ENCODE measurements at places on chromosomes 1 and 21.
A peak's percentile ranks its signal among the peaks of the same experiment; 100 is the strongest.

DNA sequence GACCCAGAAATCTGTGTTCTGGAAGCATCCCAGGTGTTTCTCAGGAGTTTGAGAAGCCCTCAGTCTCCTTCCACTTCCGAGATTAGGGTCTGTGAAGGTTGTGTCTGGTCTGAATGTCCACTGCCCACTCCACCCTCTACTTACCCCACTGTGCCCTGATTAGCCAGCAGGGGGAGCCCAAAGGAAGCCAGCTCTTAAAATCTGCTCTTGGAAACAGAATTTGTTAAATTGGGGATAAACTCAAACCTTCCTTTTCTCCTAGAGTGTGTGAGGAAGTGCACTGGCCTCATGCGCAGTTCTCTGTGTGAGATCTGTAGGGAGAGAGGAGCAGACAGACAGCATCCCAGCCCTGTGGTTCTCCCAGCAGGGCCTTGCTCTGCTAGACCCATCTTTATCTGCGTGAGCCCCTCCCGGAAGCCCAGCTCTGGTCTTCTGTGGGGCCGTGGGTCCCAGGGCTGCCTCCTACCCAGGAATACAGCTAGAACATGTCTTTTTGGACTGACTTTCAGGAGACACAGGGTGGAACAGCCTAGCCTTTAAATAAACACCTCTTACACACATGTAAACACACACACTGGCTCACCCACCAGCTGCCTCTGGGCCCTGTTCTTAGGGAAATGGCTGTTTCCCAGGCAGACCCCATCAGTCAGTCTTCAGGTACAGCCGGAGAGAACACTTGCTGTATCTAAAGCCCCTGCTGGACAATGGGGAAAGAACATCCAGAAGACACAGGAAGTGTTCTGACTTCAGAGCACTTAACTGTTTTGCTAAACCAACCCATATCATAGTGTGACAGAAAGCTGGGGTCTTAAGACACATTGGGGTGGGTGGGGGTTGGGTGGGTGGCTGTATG, 52.2 kb downstream of the SMYD2 start:
- DNase-seq: peak; percentile 57

DNA sequence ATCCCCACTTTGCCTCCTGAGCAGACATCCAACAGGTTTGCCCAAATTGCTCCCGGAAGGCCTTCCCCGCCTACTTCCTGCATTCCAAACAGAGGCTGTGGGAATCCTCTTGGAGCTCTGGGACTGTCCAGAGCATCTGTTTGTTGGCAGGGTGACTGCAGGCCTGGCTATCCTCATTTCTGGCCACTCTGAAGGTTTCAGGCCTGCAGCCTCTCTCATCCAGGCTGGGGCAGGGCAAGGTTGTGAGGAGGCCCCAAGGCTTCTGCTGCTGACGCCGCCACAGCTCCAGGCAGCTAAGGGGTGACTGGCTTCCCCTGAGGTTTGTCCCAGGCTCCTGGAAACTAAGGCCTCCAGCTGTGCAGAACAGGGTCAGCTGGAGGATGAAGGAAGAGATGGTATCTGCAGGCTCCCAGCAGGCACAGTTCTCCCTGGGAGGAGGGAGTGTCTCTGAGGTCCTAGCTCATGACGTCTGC, 11.3 kb downstream of the CDK18 start:
- no peak for DNase-seq

DNA sequence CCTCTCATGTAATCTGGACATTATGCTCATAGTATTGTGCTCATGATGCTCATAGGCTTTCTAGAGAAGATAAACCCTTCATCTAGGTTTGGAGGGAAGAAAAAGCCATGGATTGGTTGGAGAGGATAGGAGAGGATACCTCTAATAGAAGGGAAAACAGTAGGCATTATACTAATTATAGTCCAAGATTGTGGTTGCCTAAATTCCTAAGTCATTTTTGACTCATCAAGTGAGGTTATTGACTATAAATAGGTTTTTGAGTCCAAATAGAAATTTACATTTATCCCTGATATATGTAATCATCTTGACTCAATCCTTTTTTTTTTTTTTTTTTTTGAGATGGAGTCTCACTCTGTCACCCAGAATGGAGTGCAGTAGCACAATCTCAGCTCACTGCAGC, 5.0 kb downstream of the SYT11 start:
- no peak for DNase-seq

DNA sequence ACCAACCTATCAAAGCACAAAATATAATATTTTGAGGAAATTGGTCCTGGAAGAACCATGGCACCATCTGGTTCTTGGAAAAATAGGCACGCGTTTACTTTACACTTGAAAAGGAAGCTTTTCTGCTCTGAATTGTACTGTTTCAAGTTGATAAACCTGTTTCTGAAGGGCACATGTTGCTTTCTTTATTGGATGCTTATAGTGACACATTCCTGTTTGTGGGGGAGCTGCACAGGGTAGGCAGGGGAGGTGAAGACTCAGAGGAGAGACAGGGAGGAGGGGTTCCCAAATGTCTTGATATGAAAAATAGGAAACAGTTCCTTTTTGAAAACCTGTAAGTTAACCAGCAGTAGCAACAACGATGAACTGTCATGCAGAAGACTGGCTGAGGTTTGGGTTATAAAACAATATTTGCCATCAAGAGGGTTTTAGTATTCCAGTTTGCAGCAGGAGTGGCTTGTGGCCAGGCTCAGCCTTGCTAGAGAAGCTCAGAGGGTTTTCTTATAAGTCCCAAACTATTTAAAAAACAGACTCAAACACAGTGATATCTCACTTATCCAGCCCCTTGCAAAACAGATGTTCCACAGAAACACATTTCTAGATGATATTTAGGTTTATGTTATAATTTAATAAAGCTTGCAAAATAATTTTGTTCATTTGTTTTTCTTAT, 127.0 kb upstream of the MROH9 start:
- no peak for DNase-seq

DNA sequence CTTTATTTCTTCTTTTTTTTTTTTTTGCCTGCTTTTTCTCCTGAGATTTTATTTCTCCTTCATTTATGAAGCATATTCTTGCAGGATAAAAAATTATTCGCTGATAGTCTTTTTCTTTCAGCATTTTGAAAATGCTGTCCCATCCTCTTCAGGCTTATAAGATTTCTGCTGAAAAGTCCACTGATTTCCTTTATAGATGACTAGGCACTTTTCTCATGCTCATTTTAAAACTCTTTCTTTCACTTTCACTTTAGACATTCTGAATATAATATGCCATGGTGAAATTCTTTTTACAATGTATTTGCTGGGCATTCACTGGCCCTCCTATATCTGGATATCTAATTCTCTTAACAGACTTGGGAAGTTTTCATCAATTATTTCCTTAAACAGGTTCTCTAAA, 25.5 kb upstream of the GTF2B start:
- no peak for DNase-seq

- no peak for DNase-seq
These were observed 1193.7 kb upstream of the ADGRL2 start for GRCh38 chr1:80607064-80607463.

DNA sequence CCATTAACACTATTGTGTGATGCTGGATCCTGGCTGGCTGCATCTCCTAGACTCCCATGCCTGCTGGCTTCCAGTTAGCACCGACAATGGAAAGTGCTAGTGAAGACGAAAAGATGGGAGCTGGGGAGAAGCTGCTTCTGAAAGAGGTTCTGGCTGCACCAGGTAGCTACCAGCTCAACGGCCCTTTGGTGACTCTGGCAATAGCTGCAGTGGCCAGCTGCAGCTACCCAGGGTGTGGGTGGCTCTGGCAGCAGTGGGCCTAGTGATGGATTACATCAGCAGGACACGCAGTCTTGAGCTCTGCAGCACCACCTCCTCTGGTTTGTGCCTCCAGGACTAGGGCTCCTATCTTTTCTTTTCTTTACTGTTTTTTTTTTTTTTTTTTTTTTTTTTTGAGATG, 662.6 kb downstream of the MATN1 start:
- no peak for DNase-seq

DNA sequence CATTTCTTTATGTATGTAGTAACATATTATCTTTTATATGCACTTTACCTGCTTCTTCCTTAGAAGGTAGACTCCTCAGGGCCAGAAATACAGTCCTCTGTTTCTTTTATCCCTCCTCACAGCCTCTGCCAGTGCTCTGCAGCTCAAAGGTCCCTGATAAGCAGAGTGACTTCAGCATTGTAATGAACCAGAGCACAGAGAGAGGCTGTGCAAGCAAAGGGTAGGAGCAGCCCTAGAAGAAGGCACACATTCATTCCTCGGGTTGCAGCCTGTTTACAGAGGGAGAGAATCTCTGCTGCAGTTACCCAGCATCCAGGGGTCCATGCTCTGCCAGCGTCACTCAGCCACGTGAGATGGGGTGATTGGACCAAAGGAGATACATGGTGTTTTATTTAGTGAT, 101.1 kb downstream of the RHOU start:
- no peak for DNase-seq

DNA sequence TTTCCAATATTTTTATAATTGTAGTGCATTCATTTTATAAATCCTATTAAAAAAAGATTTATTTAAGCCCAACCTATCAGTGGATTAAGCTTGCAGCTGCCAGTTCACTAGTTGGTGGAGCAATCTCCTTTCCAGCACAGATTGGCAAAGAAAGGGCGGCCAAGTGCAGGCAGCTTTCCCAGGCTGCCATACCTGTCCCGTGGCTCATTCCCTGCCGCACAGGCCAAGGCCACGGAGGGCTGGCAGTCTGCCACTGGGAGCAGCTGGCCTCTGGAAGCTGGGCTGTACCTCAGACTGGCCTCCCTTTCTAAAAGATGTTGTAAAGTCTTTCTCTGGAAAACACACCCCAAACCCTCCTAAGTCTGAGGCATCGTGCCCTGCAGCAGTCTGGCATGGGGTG, 74.2 kb downstream of the SIM2 start:
- DNase-seq: peak; percentile 65

DNA sequence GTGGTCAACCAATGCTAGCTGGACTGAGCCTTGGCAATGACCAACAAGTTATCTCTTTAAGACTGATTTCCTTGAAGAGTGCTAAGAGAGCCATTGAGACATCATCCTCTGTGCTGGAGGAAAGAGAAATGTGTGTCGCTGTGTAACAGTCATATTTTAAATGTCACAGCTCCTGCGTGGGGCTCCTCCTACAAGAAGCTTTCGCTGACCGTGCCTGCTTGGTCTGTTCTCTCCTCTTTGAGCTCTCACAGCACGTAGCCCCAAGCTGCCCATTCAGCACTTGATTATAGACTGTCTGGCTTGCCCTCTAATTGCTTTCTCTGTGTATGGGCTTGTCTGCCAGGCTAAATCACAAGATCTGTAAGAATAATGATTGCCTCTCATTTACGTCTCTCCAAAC, 221.3 kb downstream of the FOXD2 start:
- no peak for DNase-seq

DNA sequence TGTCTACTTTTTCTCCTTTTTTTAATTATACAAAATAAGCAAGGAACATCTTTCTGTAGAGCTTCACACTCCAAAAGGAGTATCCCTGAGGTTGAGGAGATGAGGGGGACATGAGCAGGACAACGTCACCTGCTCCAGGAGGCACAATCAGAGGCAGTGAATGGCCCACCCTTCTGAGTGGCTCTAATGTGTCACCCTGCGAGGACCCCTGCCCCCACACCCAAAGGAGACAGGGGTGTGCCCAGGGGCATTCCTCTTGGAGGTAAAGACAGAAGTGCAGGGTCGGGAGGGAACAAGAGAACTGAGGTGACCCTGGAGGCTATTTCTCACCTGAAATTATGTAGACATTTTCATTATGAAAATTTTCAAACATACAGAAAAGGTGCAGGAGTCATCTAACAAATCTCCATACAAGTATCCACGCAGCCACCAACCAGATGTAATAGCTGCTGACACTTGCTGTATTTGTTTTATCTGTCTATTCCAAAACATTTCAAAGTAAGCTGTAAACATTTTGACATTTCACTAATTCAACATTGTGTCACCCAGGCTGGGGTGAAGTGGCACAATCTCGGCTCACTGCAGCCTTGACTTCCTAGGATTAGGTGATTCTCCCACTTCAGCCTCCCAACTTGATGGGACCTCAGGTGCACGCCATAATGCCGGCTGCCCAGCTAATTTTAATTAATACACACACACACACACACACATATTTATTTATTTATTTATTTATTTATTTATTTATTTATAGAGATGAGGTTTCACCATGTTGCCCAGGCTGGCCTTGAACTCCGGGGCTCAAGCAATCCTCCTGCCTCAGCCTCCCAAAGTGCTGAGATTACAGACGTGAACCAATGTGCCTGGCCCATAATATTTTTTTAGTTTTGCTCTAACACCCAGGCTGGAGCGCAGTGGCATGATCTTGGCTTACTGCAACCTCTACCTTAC, 70.7 kb downstream of the RUNX3 start:
- DNase-seq: no peak

- no peak for DNase-seq
These were observed 67.0 kb upstream of the CD1D start for GRCh38 chr1:158113759-158114127.

DNA sequence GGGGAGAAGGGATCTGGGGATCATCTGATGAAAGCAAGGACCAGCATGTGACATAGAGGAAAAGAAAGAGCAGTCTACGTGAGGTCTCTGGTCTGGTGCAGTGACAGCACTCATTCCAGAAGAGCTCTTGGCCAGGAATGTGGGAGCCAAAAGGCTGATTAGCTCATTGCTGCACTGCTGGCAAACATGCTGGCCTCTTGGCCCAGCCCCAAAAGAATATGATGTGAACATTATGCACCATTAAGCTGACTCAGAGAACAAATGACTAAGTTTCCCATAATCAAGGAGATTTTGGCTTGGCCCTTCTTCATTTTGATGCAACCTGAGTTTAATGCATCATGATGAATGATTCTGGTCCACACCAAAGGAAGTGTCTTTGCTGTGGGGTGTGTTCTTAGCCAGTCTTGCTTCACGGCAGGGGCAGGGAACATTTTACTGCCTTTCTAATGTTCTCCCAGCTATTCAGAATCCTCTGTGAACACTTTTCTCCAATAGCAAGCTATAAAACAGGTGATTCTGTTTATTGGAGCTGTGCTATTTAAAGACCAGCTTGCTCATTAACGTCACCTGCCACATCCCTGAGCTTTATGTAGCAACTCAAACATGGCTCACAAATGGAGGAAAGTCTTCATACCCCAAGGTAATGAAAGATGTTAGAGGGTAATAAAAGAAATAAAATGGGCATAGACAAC, 55.1 kb downstream of the PCBP3 start:
- DNase-seq: peak; percentile 78

DNA sequence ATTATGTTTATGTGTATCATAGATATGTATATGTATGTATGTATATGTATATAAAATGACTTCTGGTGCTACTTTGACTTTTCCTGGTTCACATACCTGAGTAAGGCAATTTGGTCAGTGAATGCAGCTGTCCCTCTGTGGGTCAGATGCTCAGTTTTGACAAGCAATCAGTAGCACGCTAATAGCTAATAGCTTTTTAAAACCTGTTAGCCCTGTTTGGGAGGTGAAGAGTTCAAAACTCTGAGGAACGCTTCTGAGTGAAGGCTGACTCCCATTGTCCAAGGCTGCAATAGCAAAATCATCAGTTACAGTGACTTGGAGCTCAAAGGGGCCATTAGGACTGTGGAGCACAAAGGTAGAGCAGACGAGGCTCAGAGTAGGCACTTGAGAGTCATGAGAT, 67.2 kb downstream of the MARK1 start:
- DNase-seq: no peak

DNA sequence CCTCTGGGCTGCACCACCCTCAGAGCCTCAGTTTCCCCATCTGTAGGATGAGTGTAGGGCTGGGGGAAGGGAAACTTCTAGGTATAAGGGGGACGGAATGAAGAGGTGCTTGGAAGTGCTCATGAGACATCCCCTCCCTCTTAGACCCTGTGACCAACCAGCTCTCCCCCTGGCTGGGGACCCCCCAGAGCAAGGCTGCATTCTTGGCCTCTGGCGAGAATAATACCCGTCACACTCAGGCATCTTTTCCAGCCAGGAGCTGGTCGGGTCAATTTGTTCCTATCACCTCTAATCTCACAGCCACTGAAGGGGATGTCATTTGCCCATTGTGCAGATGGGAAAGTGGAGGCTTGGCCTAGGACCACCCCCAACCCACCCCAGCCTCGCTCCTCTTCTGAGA, 443.0 kb downstream of the PTPRU start:
- no peak for DNase-seq

Measured in left cardiac atrium (tissue), 4 donors.